ENCODE measurements at places on chromosomes 5 and 9.

DNA sequence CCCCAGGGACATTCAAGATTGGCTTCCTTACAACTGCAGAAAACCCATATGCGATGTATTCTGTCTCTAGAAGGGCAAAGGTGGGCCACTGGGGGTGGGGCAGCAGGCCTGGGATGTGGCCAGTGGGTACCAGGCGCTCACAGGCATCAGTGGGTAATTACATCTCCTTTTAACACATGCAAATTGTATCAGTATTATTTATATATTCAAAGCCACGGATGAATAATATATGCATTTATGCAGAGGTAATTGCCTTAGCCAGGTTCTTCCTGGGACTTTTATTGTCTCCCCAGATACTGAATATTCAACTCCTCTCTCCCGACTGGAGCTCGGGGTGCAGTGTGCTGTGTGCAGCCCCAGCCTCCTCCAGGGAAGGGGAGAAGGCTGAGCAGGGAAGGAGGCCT, 109.4 kb upstream of the MVB12B start:
- no peak for DNase-seq

- DNase-seq, result no peak
Measured at GRCh38 chr9:84170521-84171141, 169.9 kb downstream of the SLC28A3 start.

DNA sequence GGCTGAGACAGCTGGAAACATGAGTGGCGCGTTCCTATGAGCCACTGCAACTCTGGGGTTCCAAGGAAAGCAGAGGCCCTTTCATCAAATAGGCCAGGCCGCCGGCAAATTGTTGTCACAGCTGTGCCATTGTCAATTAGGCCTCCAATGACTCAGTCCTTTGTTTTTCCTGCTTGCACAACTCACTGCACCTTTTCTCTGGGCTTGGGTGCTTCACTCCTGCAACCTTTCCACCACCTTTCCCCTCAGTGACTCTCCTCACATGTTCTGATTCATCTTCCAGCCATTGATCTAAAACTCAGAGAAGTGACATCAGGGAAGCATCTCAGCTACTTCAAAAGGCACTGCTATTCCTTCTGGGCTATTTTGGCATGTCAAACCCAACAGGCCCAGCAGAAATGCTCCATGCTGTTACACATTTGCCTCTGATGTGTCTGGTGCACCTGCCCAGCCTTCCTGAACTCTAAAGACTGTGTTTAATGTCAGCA, 653.7 kb downstream of the NR2F1-AS1 start:
- DNase-seq, result no peak

GRCh38 chr5:143199843-143200242, 203.6 kb downstream of the NR3C1 start:
- no peak for DNase-seq

- DNase-seq, result no peak
Measured at GRCh38 chr9:129713402-129713679, 39.5 kb downstream of the PTGES start.

DNA sequence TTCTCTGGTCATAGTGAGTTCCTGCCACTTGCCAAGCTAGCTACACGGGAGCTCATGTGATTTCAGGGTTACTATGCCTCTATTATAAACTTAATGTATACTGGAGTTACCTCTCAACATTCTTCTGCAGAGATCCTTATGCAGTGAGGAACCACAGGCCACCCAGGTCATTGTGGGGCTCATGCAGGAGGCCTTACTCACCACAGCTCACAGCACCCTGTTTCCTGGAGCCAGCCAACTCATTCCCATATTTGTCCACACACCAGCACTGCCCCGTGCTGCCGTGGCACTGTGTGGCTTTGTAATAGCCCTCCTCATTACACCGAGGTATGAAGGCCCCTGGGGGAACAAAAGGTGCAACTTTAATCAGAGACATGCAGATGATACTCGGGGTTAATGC, 520.0 kb downstream of the SPOCK1 start:
- no peak for DNase-seq

DNA sequence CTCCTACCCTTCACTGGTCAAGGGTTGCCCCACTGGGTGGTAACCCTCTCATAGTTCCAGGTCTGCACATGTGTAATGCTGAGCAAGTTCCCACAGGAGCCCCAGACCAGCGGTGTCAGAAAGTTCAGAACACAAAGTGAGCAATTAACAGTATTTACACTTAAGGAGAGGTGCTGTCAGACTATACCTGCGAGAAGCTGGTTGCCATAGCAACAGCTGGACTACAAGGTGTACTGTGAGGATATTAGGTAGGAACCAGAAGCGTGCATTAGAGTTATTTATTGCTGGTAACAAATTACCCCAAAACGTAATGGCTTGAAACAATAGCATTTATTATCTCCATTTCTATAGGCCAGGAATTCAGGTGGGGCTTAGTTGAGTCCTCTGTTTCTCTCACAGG, 317.0 kb upstream of the RPS23 start:
- DNase-seq, result no peak

DNA sequence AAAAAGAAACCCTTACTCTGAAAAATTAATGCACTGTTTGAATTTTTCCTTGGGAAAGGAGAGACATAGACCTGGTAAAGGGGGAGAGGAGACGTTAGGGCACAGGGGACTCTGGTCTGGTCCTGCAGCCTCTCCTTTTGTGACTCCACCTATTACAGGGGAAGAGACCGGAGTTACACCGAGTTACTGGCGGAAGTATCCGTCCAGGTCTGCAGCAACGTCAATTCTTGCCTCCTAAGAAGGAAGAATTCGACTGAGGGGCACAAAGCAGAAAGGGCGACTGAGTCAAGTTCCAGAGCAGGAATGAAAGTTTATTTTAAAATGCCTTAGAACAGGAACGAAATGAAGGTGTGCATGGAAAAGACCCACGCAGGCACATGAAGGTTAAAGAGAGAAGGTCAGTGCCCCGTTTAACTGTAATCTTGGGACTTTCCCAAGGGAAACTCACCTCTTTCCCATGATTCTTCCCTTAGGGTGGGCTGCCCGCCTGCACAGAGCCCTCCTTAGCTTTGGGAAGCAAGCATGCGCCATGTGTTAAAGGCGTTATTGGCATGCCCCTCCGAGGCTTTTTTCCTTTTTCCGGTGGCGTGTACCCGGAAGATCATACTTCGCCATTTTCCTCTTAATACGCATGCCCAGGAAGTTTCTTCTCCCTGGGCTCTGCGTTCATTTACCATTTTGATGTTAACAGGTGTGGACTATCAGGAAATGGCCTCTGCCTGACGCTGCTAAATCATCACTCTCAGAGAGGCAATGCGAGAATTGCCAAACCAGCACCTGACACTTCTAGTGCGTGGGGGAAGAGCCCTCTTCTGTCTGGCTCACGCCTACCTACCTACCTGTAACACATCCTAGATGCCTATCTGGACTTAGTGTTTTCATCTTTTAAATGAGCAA, 409.6 kb upstream of the PAPPA start:
- no peak for DNase-seq

DNA sequence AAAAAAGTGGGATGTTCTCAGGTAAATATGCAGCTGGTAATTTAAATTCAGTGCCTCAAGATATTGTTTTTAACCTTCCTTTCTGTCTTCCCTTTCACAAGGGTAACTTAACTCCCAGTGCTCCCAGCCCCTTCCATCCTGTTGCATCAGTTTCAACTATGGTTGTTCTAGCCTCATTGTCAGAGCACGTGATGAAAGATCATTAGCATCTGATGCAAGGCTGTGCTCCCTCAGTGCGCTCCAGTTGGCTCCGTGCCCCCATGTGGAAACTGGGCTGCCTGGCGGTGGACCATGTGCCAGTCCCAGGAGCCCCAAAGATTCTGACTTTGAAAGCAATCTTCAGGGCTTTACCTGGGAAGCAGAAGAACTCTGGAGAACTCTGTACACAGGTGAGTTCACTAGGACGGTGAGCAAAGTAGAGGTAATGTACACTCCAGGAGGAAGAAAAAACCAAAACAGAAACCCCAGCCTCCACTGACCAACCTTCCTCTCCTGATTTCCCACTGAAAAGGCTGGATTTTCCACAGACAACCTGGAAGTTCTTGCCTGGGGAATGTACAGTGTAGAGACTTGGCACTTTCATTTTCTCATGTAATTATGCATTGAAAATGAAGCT, 96.9 kb downstream of the SLC1A3 start:
- no peak for DNase-seq

- no peak for DNase-seq
Measured at GRCh38 chr9:212297-212696, 2.4 kb upstream of the DOCK8 start.

DNA sequence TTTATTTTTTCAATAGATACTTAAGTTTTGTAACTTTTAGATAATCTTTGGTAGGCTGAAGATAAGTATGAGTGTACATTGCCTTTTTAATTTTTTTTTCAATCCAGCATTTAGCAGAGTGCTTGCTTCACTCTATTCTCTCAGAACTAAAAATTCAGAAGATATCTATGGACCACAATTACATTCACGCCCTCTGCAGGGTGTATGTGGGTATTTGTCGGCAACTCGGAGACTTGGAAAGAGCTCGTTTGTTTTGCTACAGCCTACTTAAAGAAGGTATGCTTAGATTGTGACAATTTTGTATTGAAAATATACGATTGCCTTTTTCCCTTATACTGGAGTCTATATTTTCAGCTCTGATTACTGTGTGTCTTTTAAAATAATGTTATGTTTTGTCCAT, 43.8 kb downstream of the ICE1 start:
- DNase-seq, result no peak

GRCh38 chr5:126499853-126500342, 76.7 kb downstream of the GRAMD2B start:
- DNase-seq, result peak; percentile 36

DNA sequence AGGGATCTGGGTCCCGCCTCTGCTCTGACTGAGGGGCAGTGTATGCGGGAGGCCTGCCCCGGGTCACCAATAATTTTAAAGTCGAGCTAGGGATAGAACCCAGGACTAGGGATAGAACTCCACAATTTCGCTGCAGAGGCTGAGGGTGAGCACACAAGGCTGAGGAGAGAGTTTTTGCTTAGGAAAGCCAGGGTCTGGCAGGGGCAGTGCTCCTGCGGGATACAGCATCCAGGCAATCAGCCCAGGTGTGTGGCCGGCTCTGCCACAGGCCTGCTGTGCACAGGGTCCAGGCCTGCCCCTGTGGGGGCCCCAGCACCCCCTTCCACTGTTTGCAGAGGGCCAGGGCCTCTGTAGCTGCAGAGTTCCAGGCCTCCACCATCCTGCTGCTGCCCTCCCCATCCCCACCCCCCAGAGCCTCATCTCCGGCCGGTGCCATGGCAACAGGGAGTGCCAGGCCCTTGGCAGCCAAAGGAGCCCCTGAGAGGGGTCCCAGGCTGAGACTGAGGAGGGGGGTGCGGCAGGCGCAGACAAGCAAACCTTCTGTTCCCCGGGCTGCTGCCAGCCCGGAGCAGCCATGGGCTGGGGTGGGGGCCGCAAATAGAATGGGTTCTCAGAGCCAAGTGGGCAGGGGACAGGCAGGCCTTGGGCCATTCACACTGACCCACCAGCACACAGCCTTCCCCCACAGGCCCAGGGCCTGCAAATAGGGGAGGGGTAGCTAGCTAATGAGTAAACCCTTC, 8.6 kb downstream of the PDGFRB start:
- DNase-seq, result no peak

- no peak for DNase-seq
Measured at GRCh38 chr9:79661279-79661678, 89.5 kb downstream of the TLE4 start.

DNA sequence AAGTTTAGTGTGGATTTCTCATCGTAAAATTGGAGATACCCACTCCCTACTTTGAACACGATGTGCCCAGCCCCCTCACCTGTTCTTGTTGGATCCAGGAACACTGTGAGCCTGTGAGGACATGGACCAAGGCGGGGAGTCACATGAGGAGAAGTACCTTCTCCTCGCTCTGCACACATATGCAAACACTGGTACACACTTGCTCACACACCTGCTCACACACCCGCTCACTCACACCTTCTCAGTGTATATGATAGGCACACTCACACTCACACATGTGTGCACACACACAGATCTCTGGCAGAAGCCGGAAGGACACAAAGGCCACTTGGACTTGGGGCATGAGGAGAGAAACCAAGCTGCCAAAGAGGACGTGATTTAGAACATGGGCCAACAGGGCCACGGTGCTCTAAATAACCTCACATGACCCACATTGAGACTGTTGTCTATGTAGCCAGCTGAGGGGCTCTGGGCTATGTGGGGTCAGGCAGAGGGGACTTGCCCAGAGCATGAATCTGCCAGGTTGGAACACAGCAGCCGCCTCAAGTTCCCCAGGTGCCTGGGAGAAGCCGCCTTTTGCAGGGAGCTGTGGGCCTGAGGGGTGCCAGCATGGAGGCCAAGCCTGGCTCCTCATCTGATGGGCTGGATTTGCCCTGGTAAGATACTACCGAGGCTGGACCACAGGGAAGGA, 283.0 kb upstream of the IRX4 start:
- DNase-seq, result no peak

- no peak for DNase-seq
Measured at GRCh38 chr5:73565969-73566547, 515 bp downstream of the UTP15 start.

GRCh38 chr5:136639616-136640015, 274.3 kb upstream of the TRPC7 start:
- DNase-seq, result no peak

DNA sequence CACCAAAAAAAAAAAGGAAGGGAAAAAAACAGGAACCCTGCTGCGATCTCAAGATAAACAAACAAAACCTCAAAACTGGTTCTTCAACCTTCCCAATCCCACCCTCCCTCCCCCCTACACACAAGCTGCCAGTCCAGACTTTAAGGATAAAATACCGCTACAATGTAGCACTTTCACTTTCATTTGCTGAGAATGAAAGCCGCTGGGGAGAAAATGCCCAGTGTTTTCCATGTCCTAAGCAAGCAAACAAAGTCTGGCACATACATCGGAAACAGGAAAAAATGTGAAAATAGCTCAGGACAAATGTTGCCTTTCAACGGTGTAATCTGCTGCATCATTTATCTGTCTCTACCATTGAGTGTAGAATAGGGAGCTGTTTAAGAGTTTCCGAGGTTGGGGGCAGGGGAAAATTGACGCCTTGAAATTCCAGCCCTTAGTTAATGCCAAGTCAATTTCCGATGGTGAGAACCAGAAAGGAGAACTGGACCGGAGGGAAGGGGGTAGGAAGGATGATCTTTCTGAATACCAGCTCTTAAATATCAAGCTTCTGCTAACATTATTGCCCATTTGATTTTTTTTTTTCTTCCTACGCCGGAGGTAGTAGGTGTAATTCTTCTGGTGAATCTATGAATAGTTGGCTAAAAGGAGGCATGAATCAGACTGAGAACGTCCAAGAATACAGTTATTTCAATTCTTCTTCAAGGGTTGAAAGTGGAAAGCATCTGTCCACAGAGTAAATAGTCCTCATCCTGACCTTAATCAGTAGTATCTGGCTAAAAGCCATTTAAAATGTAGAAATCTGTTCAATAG, 1.2 kb upstream of the ADAMTS6 start:
- peak; percentile 30 for DNase-seq

All from GM20000 (cell line).